ENCODE measurements at places on chromosomes 6 and 20.
A peak's percentile ranks its signal among the peaks of the same experiment; 100 is the strongest.

GRCh38 chr6:117485433-117485832 is 3.0 kb downstream of the DCBLD1 start:
- DNase-seq: no peak

DNA sequence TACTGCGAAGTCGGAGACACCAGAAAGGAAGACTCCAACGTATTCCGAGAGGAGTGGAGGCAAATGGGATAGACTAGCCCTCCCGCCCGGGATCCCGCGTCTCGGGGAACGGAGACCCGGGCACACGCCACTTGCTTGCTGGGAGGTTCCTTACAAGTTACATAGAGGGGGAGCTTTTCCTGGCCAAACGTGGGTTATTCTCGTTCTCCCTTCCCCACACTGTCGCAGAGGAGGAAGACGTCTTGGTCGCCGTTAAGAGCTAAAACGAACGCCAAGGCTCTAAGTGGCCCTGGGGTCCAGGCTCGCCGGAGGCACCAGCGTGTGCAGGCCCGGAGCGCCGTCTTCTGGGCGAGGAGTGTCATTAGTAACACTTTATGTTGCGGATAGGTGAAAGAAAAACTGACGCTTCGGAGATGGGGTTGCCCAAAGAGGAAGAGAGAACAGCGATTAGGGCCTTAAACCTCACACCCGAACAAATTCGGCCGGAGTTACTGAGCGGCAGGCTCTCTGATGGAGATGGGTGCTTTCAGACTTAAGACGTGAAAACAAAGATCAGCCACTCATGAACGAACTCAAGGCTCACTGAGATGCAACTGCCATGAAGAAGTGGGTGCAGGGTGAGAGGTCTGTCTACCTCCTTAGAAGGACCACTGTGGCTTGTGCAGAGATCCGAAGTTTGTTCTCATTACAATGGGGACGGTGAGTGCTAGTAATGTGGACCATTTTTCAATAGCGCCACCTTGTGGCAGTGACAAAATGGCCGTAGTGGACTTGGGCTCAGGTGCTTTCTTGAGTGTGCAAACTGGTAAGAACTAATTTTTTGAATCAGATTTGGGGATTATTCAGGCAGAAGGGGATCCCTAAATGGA is 11.7 kb upstream of the ZNF311 start:
- DNase-seq: peak; percentile 84

- no peak for DNase-seq
Observed at GRCh38 chr6:110098511-110099116, 80.9 kb downstream of the WASF1 start.

GRCh38 chr6:129635396-129636130 is 74.4 kb downstream of the ARHGAP18 start:
- peak; percentile 36 for DNase-seq

GRCh38 chr6:41934278-41935192 is 7.1 kb downstream of the CCND3 start:
- DNase-seq: no peak

GRCh38 chr6:128376952-128377503 is 143.4 kb downstream of the PTPRK start:
- no peak for DNase-seq

- DNase-seq: no peak
Observed at GRCh38 chr6:159194421-159194820, 25.2 kb downstream of the FNDC1 start.

DNA sequence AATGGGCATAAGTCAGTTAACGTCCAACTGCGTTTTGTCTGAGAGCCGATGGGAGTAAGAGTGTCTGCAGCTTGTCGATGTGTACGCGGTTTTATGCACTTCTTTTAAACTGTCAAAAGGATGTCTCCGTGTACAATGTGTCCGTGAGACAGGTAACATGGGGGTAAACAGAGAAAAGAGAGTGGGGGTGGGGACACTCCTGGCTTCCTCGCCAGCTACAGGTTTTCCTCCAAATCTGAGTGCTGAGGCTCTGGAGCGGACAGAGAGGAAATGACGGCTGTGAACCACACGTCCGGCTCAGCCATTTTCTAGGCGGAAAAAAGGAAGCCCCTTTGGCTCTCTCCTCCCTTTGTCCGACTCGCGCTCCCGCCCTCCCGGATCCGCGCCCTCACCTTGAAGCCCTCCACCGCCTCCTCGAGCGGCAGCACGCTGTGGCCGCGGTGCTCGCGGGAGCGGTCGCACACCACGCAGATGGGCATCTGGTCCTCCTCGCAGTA is 916 bp downstream of the TRIM27 start:
- peak; percentile 41 for DNase-seq

GRCh38 chr20:774016-774659 is 5.8 kb upstream of the SLC52A3 start:
- DNase-seq: no peak

- no peak for DNase-seq
Observed at GRCh38 chr6:161137839-161138542, 135.9 kb downstream of the AGPAT4 start.

- DNase-seq: peak; percentile 22
Observed at GRCh38 chr6:158816803-158817727, 2.1 kb downstream of the EZR start.

GRCh38 chr20:41098703-41099250 is 38.6 kb upstream of the PLCG1 start:
- DNase-seq: no peak

DNA sequence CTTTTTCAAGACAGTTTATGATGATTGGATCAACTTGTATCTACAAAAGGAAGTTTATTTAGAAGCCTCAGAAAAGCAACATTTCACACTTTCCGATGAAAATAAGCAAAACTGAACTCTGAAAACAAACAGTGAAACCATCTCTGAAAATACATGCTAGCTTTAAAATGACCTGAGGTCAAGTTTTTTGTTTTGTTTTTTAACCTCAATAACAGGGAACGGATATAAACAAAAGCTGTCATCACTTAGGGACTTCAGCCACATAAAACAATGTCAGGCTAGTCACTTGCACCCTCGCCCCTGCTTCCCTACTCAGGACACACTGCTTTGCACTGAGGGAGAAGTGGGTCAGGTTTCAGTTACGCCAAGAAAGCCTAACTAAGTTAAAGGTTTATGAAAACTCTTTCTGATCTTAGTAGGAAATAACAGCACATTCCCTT is 11.6 kb downstream of the BACH2 start:
- DNase-seq: peak; percentile 27

DNA sequence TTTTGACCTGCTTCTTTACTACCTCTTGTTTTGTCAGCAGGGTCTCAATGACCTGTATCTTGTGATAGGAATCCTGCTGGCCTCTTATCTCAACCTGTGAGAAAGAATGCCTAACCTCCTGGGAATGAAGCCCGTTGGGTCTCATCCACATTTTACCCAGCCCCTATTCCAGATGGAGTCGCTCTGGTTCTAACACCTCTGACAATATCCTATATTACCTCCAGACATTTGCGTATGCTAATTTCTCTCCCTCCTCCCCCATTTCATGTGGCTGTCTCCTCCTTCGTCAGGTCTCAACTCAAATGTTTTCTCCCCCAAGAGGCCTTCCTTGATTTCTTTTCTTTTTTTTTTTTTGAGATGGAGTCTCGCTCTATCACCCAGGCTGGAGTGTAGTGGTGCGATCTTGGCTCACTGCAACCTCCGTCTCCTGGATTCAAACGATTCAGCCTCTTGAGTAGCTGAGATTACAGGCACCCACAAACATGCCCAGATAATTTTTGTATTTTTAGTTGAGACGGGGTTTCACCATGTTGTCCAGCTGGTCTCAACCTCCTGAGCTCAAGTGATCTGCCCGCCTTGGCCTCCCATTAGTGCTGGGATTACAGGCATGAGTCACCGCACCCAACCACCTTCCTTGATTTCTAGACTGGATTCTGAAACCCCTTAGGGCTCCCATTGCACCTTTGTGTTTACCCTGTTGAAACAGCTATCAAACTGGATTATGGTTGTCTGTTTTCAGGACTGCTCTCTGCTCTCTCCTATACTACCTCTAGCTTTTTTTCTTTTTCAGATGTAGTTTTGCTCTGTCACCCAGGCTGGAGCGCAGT is 49.5 kb upstream of the B4GALT5 start:
- no peak for DNase-seq

- DNase-seq: no peak
Observed at GRCh38 chr6:4388675-4389074, 253.3 kb upstream of the ECI2 start.

DNA sequence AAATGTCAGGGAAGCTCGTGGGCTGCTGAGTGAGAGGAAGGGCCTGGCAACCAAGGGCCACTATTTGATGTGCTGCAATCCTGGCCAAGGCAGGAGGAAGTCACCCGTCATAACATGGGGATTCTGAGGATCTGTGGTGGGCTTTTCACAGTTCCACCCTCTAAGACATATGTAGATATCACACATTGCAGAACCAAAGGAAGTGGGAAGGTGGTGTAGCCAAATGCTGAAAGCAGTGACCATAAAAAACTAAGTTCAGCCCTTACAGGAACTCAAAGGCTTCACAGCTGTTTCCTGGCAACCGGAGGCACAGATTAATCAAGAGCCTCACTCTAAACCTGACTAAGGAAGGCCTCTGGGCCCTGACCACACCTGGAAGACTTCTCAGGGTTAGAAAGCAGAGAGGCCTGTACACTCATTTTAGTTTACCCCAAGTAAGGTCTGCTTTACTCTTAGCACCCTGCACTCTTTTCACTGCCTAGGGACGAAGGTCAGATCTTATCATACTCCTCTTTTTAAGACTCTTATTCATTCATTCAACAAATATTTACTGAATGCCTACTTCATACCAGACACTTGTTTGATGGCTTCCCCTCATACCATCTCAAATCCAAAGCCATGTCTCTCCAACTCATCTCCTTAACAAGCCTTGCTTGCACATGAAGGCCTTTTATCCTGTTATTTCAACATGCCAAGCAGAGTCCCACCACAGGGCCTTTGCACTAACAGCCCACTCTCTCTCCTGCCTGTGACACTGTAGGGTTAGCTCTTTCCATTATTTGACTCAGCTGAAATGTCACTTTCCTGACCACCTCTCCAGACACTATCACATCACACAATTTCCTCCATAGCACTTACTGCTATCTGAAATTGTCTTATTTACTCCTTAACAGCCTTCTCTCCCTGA is 2.6 kb downstream of the UBE2V1 start:
- DNase-seq: no peak

GRCh38 chr20:13494019-13494418 is 144.7 kb downstream of the TASP1 start:
- DNase-seq: no peak

DNA sequence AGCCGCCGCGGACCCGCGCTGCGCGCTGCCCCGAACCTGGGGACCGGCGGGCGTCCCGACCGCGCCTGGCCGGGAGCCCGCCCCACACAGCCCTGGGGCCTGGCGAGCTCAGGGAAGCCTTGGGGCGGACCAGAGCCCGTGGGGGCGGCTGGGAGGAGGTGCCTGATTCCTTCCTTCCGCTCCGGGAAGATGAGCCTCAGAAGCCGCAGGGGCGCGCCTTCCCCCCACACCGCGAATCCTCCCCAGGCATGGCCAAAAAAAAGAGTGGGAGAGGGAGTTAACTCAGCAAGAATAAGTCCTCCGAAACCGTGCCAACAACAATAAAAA is at the start of gene CBLN4:
CBLN4 (minus strand) TSS at position 131 of the 327 bp plus-strand sequence. CDS start 1,348 bp downstream, outside the sequence.
- DNase-seq: peak; percentile 7

DNA sequence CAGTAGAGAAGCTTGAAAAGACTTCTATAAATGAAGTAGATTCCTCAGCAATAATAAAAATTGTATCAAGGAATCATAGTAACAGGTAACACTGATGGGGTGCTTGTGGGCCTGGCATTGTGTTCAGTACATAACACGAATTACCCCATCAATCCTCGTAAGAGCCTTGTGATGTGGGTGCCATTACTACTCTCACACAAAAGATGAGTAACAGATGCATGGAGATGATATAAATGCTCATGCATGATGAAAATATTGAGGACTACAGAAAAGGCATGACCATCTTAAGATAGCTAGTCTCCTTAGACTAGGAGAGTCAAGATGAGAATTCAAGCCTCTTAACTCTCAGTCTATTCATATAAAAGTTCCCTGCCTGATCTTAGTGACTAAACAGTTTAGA is 158.1 kb downstream of the KIF6 start:
- DNase-seq: no peak

GRCh38 chr6:86969573-86969972 is 32.2 kb downstream of the HTR1E start:
- no peak for DNase-seq

DNA sequence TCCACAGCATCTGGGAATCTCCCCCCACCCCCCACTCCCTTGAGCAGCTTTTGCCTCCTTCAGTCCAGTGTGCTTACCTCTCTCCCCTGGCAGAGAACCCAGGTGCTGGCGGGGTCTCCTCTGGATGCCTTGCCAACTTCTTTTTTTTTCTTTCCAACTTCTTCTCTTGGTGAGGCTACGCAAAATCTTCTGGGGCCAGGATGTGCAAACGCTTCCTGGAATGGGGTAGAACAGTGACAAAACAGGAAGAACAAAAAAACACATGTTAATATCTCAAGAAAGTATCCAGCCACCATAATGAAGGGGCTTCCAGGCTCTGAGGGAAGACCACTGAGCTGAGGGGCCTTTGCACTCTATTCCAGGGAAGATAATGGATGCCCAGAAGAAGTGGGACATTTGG is 53.9 kb upstream of the DDR1 start:
- DNase-seq: no peak

- no peak for DNase-seq
Observed at GRCh38 chr6:148004651-148005050, 338.0 kb upstream of the SASH1 start.

- DNase-seq: peak; percentile 5
Observed at GRCh38 chr6:19410481-19410880, 426.7 kb upstream of the ID4 start.

GRCh38 chr6:37092923-37093727 is 76.8 kb upstream of the PIM1 start:
- DNase-seq: no peak

DNA sequence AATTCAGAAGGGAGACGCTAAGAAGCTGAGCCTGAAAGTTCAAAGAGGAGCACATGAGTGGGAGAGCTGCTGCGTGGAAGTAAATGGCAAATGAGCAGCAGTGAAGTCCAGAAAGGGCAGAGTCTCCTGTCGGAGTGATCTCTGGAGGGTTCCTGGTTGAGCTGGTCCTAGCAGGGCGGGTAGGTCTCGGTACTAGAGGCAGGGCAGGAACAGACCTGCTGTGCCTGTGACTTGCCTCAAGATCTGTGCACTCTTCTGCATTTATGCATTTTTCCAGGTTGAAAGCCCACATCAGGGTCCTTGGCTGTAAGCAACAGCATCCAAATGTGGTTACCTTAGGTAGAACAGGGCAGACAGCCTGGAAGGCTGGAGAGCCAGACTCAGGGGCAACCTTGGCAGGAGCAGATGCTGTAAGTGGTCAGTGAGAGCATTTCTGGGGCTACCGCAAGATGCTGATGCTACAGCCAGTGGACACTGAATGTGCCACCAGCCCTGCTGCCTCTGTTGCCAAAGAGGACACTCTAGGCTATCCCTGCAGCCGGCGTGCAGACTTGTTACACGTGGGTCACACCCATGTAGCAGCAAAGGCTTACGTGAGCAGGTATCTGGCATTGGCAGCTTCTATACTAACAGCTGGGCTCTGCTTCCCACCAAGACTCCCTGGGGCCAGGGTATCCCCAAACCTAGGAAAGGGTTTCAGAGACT is 8.4 kb downstream of the DUSP22 start:
- DNase-seq: no peak

GRCh38 chr6:110399219-110400071 is 15.9 kb downstream of the DDO start:
- no peak for DNase-seq

- no peak for DNase-seq
Observed at GRCh38 chr6:154520280-154520679, 9.8 kb upstream of the CNKSR3 start.

Data from renal pelvis (tissue), 12 donors.